ENCODE measurements at places on chromosomes 2 and 18.

- DNase-seq: no peak
Measured at GRCh38 chr2:40668425-40668824, 216.5 kb upstream of the SLC8A1 start.

DNA sequence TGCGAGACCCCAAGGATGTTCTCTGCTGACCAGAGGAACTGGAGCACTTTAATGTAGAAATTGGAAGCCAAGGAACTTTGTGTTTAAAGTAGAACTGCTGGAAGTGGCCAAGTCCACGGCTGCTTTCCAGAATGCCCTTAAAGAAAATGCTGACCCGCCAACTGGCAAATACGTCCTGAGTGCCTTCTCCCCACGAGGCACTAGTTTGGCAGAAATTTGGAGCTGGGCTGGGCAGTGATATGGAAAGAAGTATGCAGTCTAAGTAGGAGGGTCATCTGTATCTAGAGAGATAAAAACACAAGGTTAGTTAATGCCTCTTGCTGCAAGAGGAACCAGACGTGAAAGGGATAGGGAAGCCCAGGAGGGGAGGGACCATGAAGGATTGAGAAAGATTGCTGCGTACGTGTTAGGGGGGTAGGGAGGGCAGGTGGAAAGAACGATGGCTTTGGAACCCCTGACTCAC, 59.3 kb upstream of the RFX8 start:
- DNase-seq: no peak

DNA sequence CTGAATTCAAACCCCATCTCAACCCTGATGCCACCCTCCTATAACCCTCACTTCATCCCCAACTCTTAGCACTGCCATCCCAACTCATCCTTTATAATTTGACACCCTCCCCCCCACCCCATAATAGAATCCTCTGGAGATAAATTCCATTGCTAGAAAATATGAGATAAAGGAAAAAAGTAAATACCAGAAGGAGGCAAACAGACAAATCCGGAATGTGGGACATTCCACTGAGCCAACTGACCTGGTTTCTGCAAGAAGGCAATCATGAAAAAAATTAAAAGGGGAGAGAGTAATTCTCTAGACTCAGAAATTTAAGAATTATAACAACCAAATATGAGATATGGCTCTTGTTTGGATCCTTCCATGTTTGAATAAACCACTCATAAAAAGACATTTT, 132.4 kb downstream of the CYP26B1 start:
- no peak for DNase-seq

DNA sequence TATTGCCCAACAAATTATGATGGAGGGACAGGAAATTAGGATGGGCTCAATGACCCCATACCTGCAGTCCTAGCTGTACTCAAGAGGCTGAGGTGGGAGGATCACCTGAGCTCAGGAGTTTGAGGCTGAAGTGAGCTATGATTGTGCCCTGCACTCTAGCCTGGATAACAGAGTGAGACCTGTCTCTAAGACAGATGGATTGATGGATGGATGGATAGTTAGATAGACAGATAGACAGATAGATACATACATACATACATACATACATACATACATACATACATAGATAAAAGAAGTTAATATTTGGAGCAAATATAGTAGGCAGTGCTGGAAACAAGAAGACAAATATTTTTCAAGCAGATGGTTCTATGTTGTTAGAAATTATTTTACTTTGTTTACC, 78.1 kb upstream of the PROKR1 start:
- DNase-seq: no peak

DNA sequence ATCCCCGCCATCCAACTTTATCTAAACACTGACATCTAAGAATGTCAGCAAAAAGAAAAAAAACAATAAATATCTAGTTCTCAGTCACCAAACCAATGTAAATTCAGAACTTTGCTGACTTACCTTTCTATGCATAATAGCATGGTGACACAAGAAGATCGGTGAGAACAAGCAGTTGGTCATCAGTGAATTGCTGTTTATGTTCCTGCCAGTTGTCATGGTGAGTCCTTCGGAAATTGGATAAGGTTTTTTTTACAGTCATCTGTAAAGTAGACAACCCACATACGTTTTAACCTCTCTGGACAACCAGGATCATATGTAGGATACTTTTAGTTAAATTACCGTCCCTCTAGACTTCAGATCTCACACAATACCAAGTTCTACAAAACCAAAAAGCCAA, 6.2 kb upstream of the GPR75 start:
- DNase-seq: no peak

DNA sequence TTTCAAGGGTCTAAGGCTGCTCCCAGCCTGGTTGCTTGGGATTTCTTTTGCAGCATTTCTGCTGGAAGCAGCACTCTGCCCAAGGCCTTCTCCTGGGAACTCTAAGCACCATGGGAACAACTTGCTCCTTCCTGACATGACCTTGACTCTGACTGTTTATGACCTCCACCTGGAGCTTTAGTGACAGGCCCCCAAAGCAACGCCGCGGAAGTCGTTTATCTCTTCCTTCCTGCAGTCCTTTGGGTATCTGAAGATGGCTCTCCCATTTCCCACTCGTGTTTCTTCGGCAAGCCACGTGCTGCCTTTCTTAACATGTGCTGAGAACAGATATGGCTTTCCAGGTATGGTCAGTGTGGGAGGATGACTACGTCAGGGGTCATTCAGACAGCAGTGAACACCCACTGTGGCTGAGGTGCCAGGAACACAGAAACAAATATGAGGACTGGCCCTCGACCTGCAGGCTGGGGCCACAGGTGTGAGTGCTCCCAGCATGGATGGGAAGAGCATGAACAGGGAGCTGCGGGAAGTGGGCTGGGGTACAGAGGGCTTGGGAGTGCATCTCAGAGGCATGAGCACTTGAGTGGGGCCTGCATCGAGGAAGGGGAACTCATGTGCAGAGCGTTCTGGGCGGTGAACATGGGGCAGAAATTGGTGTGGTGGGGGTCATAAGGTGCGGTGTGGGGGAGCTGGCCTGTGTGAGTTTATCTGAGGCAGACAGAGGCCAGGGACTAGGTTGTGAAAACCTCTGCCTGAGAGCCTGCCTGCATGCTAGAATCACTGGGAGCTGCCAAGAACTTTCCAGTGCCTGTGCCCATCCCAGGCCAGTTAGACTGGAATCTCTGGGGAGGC, 140.5 kb downstream of the TSN start:
- no peak for DNase-seq
